ENCODE measurements at places on chromosomes 13 and 19. TPM values are rescaled to one million over a fixed set of nuclear protein-coding genes. Genes with fewer than 3 reads are reported as not detected.

IGFL3 gene
- 0.21 TPM for total RNA-seq

CILP2 gene
- 0.24 TPM for total RNA-seq

MAB21L1 gene
- total RNA-seq = not detected

YJEFN3 gene
- total RNA-seq = 4.8 TPM

GPR183 gene
- not detected for total RNA-seq

ZNF20 gene
- 0.25 TPM for total RNA-seq

CNFN gene
- 51.3 TPM for total RNA-seq

MCF2L gene
- total RNA-seq = 0.48 TPM

MYBPC2 gene
- 0.02 TPM for total RNA-seq

ZNF208 gene
- not detected for total RNA-seq

TNFSF11 gene
- total RNA-seq = not detected

PCDH9 gene
- 7.2 TPM for total RNA-seq

KCTD15 gene
- total RNA-seq = 65.7 TPM

HNRNPA1L2 gene
- 4.7 TPM for total RNA-seq

CRYL1 gene
- 6.8 TPM for total RNA-seq

DAZAP1 gene
- 77.6 TPM for total RNA-seq

ZNF431 gene
- total RNA-seq = 3.1 TPM

CBLC gene
- total RNA-seq = not detected

PDCD5 gene
- total RNA-seq = 439 TPM

PSG11 gene
- total RNA-seq = not detected

SLAIN1 gene
- 0.38 TPM for total RNA-seq

TNFSF9 gene
- 6.3 TPM for total RNA-seq

DENND1C gene
- 0.23 TPM for total RNA-seq

LSR gene
- total RNA-seq = 9.8 TPM

ATP1A3 gene
- 5.4 TPM for total RNA-seq

HCST gene
- total RNA-seq = not detected

PIAS4 gene
- total RNA-seq = 16.3 TPM

KLK8 gene
- total RNA-seq = not detected

TCF3 gene
- 57.4 TPM for total RNA-seq

PRX gene
- total RNA-seq = 1.4 TPM

EID2B gene
- 8.5 TPM for total RNA-seq

STARD13 gene
- total RNA-seq = 3.8 TPM

SHANK1 gene
- total RNA-seq = 0.15 TPM

SEMA6B gene
- total RNA-seq = 6.0 TPM

PCDH17 gene
- total RNA-seq = not detected

NLRP4 gene
- total RNA-seq = not detected

FXYD5 gene
- total RNA-seq = 227 TPM

NPHS1 gene
- 0.74 TPM for total RNA-seq

CGB8 gene
- 3.5 TPM for total RNA-seq

PLD3 gene
- 280 TPM for total RNA-seq

FLT3LG gene
- 0.92 TPM for total RNA-seq

MBD3L2 gene
- not detected for total RNA-seq

KIR3DL2 gene
- not detected for total RNA-seq

FPR1 gene
- total RNA-seq = 0.31 TPM

MEIOSIN gene
- 0.06 TPM for total RNA-seq

PRRG2 gene
- total RNA-seq = 0.81 TPM

METTL21C gene
- total RNA-seq = not detected

CD33 gene
- total RNA-seq = not detected

FCGBP gene
- total RNA-seq = 1.0 TPM

BST2 gene
- total RNA-seq = 0.43 TPM

CEACAM19 gene
- 8.3 TPM for total RNA-seq
